ENCODE measurements at places on chromosomes 16 and 17. TPM values are rescaled to one million over a fixed set of nuclear protein-coding genes. Genes with fewer than 3 reads are reported as not detected.

CSHL1 gene
- not detected for total RNA-seq

TPSD1 gene
- total RNA-seq: 4.2 TPM

PRR15L gene
- 87.7 TPM for total RNA-seq

ADAD2 gene
- not detected for total RNA-seq

PPP1R27 gene
- not detected for total RNA-seq

EPN3 gene
- 1.2 TPM for total RNA-seq

- no peaks in the 10 kb centered on the region for H3K27me3 ChIP-seq
- peaks cover 6% of the 10 kb centered on the region for H3K4me1 ChIP-seq
- H3K27ac ChIP-seq: no peak overlapping the region
- no peak for DNase-seq
These were observed 6.9 kb upstream of the CD300LD start for GRCh38 chr17:74599023-74599399.

DNA sequence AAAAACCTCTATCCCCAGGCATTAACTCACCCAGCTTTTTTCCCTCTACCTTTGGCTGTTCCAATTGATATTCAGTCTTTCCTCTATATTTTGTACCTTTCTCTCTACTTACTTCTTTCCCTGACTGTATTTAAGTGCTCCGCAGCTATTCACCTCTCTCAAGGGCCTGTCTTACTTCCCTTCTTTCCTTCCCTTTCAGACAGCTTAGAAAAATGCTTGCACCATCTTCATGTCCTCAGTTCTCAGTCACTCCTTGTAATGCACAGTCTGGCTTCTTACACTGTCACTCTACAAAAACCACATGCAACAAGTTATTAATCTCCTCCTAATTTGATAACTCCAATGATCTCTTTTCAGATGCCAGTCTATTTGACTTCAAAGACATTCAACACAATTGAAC, 163.4 kb downstream of the PHKB start:
- H3K27me3 ChIP-seq: no peaks in the 10 kb centered on the region
- no peaks in the 10 kb centered on the region for H3K36me3 ChIP-seq
- DNase-seq: no peak
- no peak overlapping the region for H3K4me3 ChIP-seq

DNA sequence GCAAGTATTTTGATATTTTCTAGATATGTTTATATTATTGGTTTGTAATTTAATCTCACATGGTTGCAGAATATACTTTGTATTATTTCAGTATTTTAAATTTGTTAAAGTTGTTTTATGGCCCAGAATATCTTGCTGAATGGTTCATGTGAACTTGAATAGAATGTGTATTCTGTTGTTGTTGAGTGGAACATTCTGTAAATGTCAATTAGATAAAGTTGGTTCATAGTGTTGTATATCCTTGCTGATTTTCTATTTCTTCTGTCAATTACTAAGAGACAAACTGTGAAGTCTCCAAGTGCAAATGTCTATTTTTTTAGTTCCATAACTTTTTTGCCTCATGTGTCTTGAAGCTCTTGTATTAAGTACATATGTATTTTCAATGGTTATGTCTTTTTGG, 411.7 kb downstream of the NPIPA7 start:
- no peaks in the 10 kb centered on the region for H3K36me3 ChIP-seq
- no peaks in the 10 kb centered on the region for H3K27me3 ChIP-seq
- DNase-seq: no peak
- no peak overlapping the region for H3K27ac ChIP-seq
- H3K4me3 ChIP-seq: no peak overlapping the region

GRCh38 chr16:65494080-65494479, 372.2 kb upstream of the CDH11 start:
- H3K27ac ChIP-seq: no peak overlapping the region
- H3K36me3 ChIP-seq: no peaks in the 10 kb centered on the region
- no peak for DNase-seq
- no peaks in the 10 kb centered on the region for H3K27me3 ChIP-seq

GRCh38 chr17:55742272-55743102, 8.4 kb upstream of the PCTP start:
- DNase-seq: no peak
- H3K36me3 ChIP-seq: no peaks in the 10 kb centered on the region
- no peaks in the 10 kb centered on the region for H3K27me3 ChIP-seq
- H3K4me3 ChIP-seq: no peak overlapping the region

DNA sequence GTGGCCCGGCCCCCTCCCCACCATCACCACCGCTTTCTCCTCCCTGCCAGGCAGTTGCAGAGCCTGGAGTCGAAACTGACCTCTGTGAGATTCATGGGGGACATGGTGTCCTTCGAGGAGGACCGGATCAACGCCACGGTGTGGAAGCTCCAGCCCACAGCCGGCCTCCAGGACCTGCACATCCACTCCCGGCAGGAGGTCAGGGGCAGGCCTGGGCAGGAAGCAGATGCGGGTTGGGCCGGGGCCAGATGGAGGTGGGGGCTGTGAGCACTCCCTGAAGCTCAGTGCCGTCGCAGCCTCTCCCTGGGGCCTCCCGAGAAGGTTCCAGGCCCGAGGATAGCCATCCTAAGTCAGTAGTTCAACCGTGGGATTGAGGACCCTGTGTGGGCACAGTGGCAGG, 14.2 kb upstream of the ADGRG3 start:
- no peak overlapping the region for H3K27ac ChIP-seq
- DNase-seq: no peak
- H3K27me3 ChIP-seq: no peaks in the 10 kb centered on the region
- no peak overlapping the region for H3K4me3 ChIP-seq

- H3K4me1 ChIP-seq: peaks cover 60% of the 10 kb centered on the region
- no peak overlapping the region for H3K4me3 ChIP-seq
- no peaks in the 10 kb centered on the region for H3K27me3 ChIP-seq
- peak overlapping the region; percentile 80 for H3K27ac ChIP-seq
These were observed 149.9 kb upstream of the TBX2 start for GRCh38 chr17:61249649-61250299.

DNA sequence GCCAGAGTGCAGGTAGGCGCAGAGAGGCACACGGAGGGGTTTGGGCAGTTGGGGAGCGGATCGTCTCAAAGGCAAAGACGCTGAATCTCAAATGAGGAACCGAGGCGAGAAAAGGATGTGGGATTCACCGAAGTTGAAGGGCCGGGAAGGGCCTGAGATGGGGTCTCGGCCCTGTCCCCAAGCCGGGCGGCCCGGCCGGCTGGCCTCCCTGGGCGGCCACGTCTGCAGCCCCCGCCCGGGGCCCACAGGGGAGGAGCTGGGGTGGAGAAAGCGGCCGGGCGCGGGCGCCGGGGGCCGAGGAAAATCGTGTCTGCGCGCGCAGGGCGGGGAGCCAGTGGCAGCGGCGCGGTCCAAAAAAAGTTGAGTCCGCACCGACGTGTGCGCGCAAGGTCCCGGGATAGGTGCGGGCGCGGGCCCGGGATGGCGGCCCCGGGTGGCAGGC, 458 bp downstream of the SLC12A4 start:
- no peaks in the 10 kb centered on the region for H3K36me3 ChIP-seq
- peak overlapping the region; percentile 90 for H3K27ac ChIP-seq
- peaks cover 41% of the 10 kb centered on the region for H3K4me1 ChIP-seq
- no peak for DNase-seq
- H3K4me3 ChIP-seq: peak overlapping the region; percentile 74
- H3K27me3 ChIP-seq: no peaks in the 10 kb centered on the region

- DNase-seq: no peak
- H3K36me3 ChIP-seq: no peaks in the 10 kb centered on the region
- H3K4me1 ChIP-seq: peaks cover 56% of the 10 kb centered on the region
- H3K27me3 ChIP-seq: no peaks in the 10 kb centered on the region
These were observed 1.6 kb downstream of the LASP1 start for GRCh38 chr17:38871247-38872015.

- peak; percentile 75 for DNase-seq
- H3K36me3 ChIP-seq: peaks cover 22% of the 10 kb centered on the region
- no peaks in the 10 kb centered on the region for H3K4me1 ChIP-seq
These were observed 7.3 kb downstream of the RGS11 start for GRCh38 chr16:268141-269053.

DNA sequence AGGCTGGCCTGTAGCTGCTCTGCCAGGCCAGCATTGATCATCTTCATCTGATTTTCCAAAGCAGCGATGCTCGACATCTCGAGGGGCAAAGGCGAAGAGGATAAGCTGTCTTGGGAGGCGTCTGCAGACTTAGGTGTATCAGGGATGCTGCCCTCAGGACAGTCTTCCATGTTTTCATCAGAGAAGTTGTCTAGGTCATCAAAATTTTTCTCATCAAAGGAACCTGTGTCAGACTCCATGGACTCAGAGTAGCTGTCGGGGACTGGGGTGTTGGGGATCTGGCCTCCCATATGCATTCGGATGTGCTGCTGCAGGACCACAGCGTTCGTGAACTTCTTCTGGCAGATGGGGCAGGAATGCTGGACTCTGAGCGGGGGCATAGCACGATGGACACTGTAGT, 11.5 kb downstream of the SALL1 start:
- no peaks in the 10 kb centered on the region for H3K27me3 ChIP-seq

DNA sequence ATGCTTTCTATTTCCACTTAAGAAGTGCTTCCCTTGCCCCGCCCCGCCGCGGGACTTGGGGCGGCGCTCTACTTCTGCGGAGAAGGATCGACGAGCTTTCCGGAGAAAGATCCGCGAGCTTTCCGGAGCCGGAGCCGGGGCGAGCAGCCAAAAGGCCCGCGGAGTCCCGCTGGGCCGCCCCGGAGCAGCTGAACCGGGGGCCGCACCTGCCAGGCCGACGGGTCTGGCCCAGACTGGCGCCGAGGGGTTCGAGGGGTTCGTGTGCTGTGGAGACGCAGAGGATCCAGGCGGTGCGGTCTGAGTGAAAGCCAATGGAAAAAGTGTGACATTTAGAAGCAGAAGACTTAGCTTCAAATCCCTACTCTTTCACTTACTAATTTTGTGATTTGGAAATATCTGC, 50.8 kb downstream of the TBC1D26 start:
- H3K27ac ChIP-seq: peak overlapping the region; percentile 70
- no peaks in the 10 kb centered on the region for H3K27me3 ChIP-seq
- H3K36me3 ChIP-seq: no peaks in the 10 kb centered on the region
- peaks cover 3% of the 10 kb centered on the region for H3K4me1 ChIP-seq
- H3K4me3 ChIP-seq: peak overlapping the region; percentile 53

DNA sequence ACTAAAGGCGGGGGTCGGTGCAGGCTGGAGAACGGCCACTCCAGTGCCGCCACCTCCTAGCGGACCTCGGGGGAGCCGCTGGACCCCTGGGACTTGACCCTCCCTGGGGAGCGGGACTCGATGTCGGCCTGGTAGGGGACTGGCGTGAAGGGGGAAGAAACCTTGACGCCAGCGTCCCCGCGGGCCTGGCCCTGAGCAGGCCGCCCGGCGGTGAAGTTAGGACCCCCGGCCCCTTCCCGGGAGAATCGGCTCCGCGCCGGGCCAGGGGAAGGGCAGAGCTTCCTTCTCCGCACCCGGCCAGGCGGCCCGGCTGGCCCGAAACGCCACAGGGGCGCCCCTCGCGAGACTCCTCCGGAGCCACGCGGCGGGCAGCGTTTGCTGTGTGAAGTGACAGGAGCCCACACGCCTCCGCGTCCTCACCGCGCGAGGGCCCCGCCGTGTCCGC, 389 bp downstream of the DUS1L start:
- no peak for DNase-seq
- H3K4me1 ChIP-seq: peaks cover 34% of the 10 kb centered on the region
- peak overlapping the region; percentile 81 for H3K27ac ChIP-seq
- peak overlapping the region; percentile 84 for H3K4me3 ChIP-seq

GRCh38 chr17:8956465-8956902, 9.0 kb downstream of the PIK3R5 start:
- no peaks in the 10 kb centered on the region for H3K27me3 ChIP-seq
- no peaks in the 10 kb centered on the region for H3K36me3 ChIP-seq
- H3K4me3 ChIP-seq: no peak overlapping the region

- no peaks in the 10 kb centered on the region for H3K4me1 ChIP-seq
- H3K27me3 ChIP-seq: no peaks in the 10 kb centered on the region
These were observed 311.5 kb downstream of the RBFOX1 start for GRCh38 chr16:7644176-7644575.

DNA sequence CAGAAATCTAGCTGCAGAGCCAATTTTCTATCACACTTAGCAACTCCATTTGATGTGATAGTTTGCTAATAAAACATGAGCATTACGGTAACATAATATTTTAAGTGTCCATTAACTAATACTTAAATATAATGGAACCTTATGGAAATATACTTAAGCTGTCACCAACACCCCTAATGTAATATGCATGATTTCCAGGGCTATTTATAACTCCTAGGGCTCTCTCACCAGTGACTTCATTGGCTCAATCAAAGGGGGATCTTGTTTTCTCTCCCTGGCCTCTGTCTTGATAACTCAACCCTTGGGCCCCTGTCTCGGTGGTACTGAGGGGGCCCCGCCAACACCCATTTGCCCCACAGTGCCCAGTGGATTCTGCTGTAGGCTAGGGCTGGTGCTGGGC, 170.4 kb downstream of the SALL1 start:
- no peak for DNase-seq
- H3K27ac ChIP-seq: no peak overlapping the region
- no peaks in the 10 kb centered on the region for H3K27me3 ChIP-seq
- no peaks in the 10 kb centered on the region for H3K36me3 ChIP-seq
- no peaks in the 10 kb centered on the region for H3K4me1 ChIP-seq
- no peak overlapping the region for H3K4me3 ChIP-seq

GRCh38 chr17:1909985-1910384, 80.2 kb downstream of the RPA1 start:
- H3K27ac ChIP-seq: no peak overlapping the region
- H3K4me1 ChIP-seq: peaks cover 10% of the 10 kb centered on the region
- H3K27me3 ChIP-seq: no peaks in the 10 kb centered on the region
- H3K36me3 ChIP-seq: no peaks in the 10 kb centered on the region
- DNase-seq: no peak
- H3K4me3 ChIP-seq: no peak overlapping the region

GRCh38 chr17:31308372-31309334, 5.2 kb downstream of the EVI2B start:
- H3K27ac ChIP-seq: peak overlapping the region; percentile 67
- DNase-seq: no peak
- no peaks in the 10 kb centered on the region for H3K27me3 ChIP-seq
- peak overlapping the region; percentile 1 for H3K4me3 ChIP-seq

GRCh38 chr16:2238150-2238837, 2.0 kb downstream of the DNASE1L2 start:
- peaks cover 8% of the 10 kb centered on the region for H3K27me3 ChIP-seq
- H3K36me3 ChIP-seq: peaks cover 14% of the 10 kb centered on the region
- H3K4me1 ChIP-seq: peaks cover 20% of the 10 kb centered on the region
